ENCODE measurements at places on chromosomes 6 and 20. TPM values are rescaled to one million over a fixed set of nuclear protein-coding genes. Genes with fewer than 3 reads are reported as not detected.

DNA sequence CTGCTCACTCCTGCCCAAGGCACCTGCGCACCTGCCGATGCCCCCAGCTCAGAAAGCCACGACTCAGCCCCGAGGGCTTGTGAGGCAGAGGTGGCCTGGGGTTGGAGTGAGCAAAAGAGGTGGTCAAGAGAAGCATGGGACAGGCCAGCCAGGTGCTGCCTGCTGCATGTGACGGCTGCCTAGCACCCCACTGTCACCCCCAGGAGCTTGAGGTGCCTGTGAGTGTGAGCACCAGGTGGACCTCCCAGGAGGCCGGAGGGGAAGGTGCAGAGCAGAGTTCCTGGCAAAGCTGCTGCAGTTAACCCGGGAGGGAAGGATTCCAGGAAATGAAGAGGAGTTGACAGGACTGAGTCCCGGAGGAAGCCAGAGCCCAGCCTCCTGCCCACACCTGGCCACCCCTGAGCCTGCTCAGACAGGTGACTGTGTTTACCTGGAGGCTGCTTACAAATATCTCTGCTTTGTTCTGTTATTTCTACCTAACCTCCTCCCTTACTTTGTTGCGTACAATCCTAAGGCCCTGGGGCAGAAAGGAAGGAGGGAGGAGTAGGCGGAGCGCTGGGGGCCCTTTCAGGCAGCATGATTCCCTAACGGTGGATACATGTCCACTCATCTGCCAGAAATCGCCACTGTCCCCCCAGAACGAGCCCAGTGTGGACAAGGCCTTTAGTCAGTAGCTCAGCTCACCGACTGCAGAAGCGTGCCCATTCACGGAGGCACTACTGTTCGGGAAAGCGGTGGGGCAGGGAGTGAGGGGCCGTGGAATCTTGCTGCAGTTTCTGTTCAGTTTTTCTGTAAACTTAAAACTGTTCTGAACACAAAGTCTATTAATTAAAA lies 87.5 kb upstream of the MPC1 start:
- H3K4me1 ChIP-seq: no peaks in the 10 kb centered on the region
- DNase-seq: no peak
- H3K27ac ChIP-seq: no peak overlapping the region
- peaks cover 21% of the 10 kb centered on the region for H3K27me3 ChIP-seq
- no peak overlapping the region for H3K4me3 ChIP-seq
- no peaks in the 10 kb centered on the region for H3K36me3 ChIP-seq

GRCh38 chr6:49541936-49542335 lies 8.5 kb upstream of the C6orf141 start:
- no peaks in the 10 kb centered on the region for H3K36me3 ChIP-seq
- no peak for DNase-seq
- no peak overlapping the region for H3K27ac ChIP-seq

GRCh38 chr6:68657374-68658139 lies 22.5 kb downstream of the ADGRB3 start:
- no peak overlapping the region for H3K27ac ChIP-seq
- no peak overlapping the region for H3K4me3 ChIP-seq
- H3K36me3 ChIP-seq: no peaks in the 10 kb centered on the region
- no peaks in the 10 kb centered on the region for H3K27me3 ChIP-seq
- no peaks in the 10 kb centered on the region for H3K4me1 ChIP-seq
- no peak for DNase-seq

- no peaks in the 10 kb centered on the region for H3K36me3 ChIP-seq
- H3K27ac ChIP-seq: no peak overlapping the region
- no peak for DNase-seq
- H3K4me3 ChIP-seq: no peak overlapping the region
- no peaks in the 10 kb centered on the region for H3K4me1 ChIP-seq
Measured at GRCh38 chr20:24309596-24309995, 159.8 kb upstream of the SYNDIG1 start.

DNA sequence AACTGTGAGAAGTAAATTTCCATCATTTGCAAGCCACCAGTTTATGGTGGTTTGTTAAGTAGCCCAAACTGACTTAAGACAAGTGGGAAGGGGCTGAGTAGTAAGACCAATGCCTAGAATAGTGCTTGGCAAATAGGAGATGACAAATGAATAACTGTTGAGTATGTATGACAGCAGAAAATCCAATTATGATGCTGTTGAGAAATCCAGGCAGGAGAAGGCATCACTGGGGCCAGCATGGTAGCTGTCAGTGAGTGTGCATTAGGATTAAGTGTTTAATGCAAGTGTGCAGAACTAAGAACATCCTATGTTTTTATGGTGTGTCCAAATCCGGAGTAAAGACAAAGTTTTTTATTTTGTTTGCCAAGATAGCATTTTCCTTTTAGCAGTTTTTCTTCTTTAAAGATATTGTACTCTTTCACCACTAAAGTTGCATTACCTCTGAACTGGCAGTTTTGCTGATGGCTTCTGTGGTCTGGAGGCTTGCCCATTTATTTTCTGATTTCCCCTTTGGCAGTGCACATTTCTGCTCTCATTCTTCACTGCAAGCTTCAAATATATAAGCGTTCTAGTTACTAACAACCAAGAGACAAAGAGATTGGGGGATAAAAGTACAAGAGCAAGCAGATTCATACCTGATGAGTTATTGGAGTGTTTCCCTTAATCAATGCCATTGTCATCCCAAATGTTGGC lies 289.7 kb downstream of the KCNQ5 start:
- no peak overlapping the region for H3K4me3 ChIP-seq
- no peaks in the 10 kb centered on the region for H3K4me1 ChIP-seq
- H3K27me3 ChIP-seq: no peaks in the 10 kb centered on the region
- H3K36me3 ChIP-seq: no peaks in the 10 kb centered on the region

- H3K27ac ChIP-seq: no peak overlapping the region
- no peaks in the 10 kb centered on the region for H3K36me3 ChIP-seq
- H3K4me3 ChIP-seq: no peak overlapping the region
- H3K4me1 ChIP-seq: no peaks in the 10 kb centered on the region
- peaks cover 3% of the 10 kb centered on the region for H3K27me3 ChIP-seq
- no peak for DNase-seq
Measured at GRCh38 chr6:33962246-33963027, 158.6 kb upstream of the MLN start.

ZNF311 gene
- not detected for total RNA-seq

- no peak for DNase-seq
- no peaks in the 10 kb centered on the region for H3K4me1 ChIP-seq
- no peak overlapping the region for H3K27ac ChIP-seq
- H3K4me3 ChIP-seq: no peak overlapping the region
- no peaks in the 10 kb centered on the region for H3K36me3 ChIP-seq
Measured at GRCh38 chr6:133645966-133646740, 242.8 kb upstream of the TCF21 start.

All from HepG2 (cell line).